ENCODE measurements at places on chromosomes 4 and X.

GRCh38 chr4:76987153-76987591, 37.6 kb downstream of the SEPTIN11 start:
- no peak for DNase-seq

GRCh38 chr4:171622729-171623128, 190.5 kb upstream of the GALNTL6 start:
- no peak for DNase-seq

DNA sequence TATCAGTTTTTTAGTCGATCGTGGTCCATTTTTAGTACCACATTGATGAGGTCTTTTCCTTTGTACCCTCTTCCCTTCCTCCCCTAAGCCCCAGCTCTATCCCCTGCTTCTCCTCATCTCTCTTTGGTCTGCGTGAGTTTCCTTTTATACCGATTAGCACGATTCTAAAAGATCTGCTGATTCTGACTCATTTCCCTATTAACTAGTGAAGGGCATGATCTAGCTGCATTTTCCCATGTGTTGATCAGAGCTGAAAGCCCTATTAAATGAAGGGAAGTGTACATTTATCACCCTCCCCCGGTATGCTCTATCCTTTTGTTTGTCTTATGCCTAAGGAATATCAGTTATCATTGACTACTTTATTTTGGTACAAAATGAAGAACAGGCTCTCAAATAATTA, 181.7 kb upstream of the NPY2R start:
- no peak for DNase-seq

GRCh38 chr4:38489924-38490639, 173.9 kb upstream of the KLF3 start:
- DNase-seq: peak; percentile 29

DNA sequence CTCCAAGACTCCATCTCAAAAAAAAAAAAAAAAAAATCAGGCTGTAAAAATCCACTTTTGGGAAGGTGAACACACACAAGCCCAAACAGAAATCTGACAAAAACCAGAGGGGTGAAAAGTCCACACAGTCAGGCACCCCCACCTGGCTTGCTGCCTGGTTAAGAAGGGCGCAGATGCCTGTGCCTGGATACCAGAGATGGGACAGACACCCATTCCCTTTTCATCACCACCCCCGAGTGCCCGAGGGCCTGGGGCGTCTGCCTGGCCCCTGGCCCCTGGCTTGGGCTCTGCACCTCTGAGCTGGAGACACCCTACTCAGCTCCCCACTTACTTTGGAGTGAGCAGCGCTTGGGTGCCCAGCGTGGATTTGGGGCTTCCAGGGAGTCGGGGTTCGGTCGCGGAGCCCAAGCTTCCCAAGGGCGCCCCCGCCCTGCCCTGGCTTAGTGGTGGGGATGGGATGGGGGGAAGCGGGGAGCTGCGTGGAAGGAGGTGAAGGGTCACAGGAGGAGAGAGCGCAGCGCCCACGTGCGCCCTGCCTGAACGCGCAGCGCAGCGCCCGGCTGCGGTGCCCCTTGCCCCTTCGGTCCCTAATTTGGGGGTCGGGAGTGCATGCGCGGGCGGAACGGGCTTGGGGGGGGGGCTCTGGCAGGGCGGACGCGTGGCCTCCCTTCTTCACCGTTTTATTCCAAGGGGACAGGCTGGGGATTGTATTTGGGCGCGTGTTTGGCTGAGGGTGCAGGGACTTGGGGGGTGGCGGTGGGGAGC, 11.3 kb downstream of the SHOX start:
- DNase-seq: no peak

DNA sequence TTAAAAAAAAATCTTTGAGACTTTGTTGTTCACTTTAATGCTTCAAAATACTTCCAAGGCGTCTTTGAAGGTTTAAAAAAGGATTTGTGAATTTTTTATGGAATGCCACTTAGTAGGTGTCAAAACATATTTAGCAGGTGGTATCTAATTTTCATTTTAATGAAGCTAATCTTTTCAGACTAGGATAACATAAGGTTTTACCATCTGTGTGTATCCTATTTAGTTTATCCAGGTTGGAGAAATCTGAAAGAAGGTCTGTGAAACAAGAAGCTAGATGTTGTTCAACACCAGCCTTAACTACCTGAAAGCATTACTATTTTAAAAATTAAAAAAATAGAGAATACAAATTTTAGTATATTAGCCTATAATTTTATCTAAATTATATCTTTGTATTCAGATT, 193.4 kb downstream of the GRID2 start:
- no peak for DNase-seq

GRCh38 chrX:67543818-67544217, at the start of gene AR:
Gene AR (plus strand): TSS chrX:67544021. CDS start chrX:67545147, 1,126 bp downstream.
- no peak for DNase-seq

- DNase-seq: no peak
Observed at GRCh38 chr4:87649980-87650379, at the start of gene DMP1. Gene DMP1 (plus strand): TSS chr4:87650280. CDS start chr4:87656493, 6,213 bp downstream.

DNA sequence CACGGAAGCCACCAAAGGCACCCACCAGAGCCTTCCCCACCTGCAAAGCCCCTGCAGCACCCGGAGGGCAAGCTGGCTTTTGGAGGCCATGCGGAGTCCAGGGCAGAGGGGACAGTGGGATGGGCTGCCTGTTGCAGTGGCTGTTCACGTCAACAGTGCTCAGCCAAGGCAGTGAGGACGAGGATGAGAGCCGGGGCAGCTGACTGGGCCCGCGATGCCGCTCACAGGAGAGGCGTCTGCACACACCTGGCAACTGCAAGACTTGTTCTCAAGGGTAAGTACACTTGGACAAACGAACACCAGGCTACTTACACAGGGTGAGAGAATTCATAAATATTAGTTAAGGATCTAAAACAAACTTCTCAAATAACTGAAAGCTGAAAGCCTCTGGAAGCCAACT, 19.6 kb downstream of the FGFR3 start:
- DNase-seq: no peak

DNA sequence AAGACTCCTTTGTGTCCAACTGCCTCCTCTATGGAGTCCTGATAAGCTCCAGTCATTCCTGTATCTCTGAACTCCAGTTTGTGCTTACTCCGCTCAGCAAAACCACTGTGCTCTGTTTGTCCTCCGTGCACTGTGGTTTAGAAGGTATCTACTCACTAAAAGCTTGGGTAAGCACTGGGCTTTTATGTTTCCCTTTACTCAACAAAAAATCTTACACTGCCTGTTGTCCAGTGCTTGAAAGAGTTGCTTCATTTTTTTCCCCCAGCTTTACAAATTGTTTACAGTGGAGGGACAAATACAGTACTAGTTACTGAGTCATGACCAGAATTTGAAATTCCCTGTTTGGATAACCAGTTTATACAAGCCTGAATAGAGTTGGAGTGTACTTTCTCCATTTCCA, 545.3 kb upstream of the FAT1 start:
- no peak for DNase-seq

GRCh38 chrX:10310511-10310910, 153.7 kb downstream of the CLCN4 start:
- DNase-seq: no peak

DNA sequence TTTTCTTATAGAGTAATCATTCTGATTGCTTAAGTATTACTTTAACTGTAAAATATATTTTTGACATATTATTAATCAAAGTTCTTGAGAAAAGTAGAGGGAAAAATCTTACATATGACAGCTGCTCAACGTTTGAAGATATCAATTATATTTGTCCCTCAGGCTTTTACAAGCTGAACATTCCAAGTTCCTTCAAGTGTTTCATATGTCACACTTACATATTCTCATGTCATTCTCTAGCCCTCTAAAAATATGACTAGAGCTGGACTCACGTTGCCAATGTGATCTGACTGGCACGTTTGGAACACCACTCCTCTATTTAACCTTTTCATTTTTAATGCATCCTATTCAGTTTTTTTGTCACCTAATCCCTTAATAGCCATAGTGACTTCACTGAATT, 492.9 kb downstream of the PCDH18 start:
- DNase-seq: no peak

DNA sequence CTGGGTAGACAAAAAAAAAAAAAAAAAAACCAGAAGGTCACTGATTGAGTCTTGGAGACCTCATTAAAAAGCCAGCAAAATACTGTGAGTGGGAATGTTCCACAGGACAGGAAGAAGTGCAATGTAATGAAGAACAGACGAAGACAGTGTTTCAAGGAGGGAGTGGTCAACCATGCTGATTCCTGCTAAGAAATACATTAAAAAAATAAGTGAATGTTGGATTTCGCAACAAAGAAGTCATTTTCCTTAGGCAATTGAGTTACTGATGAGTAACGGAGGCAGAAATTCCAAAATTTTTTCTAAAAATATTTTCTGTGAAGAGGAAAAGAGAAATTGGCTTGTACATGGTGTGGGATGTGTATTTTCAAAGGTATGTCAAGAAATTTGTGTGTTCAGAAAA, 94.3 kb upstream of the FAM47B start:
- no peak for DNase-seq

GRCh38 chr4:109111031-109111430, 191.4 kb downstream of the COL25A1 start:
- no peak for DNase-seq

- DNase-seq: no peak
Observed at GRCh38 chr4:3148926-3149325, 74.4 kb downstream of the HTT start.

DNA sequence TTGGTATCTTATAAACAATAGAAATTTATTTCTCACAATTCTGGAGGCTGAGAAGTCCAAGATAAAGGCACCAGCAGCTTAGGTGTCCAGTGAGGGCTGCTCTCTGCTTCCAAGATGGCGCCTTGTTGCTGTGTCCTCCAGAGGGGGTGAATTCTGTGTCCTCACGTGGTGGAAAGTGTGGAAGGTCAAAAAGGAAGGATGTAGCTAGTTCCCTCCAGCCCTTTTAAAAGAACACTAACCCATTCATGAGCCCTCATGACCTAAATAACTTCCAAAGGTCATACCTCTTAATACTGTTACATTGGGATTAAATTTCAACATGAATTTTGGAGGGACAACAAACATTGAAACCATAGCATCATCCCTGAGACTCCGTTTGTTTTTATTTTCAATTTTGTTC, 48.8 kb downstream of the ZNF81 start:
- no peak for DNase-seq

- DNase-seq: no peak
Observed at GRCh38 chrX:25018682-25019081, 2.9 kb upstream of the ARX start.

All from CD4-positive, alpha-beta T cell treated with Interleukin-6 at 100 ng/mL for 8 hours (primary cell).